ENCODE measurements at places on chromosomes 2 and 18.

- DNase-seq = peak; percentile 78
These were observed 8.2 kb downstream of the WDFY1 start for GRCh38 chr2:223936862-223937326.

DNA sequence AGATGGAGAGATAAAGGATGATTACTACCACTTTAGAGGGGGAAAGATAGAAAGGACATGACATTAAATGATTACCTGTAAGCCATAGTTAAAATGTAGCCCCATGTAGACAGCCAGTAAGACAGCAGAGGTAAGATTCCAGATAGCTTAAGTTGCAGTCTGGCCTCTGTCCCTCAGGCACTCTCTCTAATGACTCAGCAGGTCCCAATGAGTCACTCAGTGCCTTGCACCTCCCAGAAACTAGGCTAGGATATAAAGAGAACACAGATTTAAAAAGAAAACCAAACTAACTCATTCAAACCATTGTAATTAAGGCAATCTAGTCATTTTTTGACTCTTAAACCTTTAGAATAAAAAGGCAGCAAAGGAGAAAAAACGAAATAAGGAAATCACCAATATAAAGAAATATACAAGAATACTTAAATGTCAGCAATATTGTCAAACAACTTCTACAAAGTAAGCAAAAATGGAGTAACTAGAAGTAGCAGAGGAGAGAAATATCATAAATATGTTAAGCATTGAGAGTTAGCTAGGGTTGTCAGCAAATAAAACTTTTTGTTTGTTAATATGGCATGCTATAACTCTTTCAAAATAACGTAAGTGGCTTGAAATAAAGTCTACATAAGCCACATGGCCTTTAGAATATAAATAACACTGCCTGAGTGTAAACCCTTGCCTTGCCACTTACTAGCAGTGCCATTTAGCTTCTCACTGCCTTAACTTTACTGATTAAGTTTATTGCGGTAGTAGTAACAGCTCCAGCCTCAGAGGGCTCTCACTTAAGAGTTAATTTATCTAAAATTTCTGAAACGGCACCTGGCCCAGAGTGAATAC lies 48.5 kb downstream of the SOCS6 start:
- no peak for DNase-seq

GRCh38 chr2:1988049-1988448 lies 243.7 kb upstream of the PXDN start:
- no peak for DNase-seq

DNA sequence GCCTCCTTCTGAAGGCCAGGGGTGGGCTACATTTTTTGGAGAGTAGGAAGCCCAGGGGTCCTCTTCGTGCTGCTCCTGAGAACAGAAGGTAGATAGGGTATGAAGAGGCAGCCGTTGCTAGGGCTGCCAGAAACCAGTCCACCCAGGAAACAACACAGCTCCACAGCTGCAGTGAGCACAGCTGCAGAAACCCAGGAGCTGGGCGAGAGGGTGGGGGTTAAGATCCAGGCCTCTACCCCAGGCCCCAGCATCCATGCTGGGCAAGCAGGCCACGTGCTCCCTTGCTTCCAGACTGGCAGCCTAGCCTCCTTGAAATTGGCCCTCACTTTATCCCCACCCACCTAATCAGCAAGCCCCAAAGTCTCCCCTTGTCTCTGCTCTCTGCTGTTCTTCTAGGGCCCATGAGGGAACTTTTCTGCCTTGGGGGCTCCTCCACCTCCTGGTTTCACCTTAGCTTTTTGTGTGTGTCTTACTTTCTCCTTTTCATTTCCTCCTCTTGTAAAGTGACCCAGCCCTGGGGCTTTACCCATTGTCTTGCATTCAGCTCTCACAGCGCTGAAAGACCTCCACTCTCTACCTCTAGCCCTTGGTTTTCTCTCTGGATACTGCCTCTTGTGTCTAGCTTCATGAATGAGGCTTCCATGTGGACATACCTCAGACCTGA lies 30.7 kb downstream of the STON1 start:
- no peak for DNase-seq

DNA sequence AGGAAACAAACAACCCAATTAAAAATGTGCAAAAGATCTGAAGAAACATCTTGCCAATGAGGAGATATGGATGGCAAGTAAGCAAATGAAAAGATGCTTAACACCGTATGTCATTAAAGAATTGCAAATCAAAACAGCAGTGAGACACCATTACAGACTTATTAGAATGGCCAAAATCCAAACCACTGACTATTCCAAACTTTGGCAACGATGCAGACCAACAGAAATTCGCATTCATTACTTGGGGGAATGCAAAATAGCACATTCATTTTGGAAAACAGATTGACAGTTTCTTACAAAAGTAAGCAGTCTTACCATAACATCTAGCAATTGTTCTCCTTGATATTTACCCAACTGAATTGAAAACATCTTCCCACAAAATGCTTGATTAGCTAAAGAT lies 1118.7 kb downstream of the SUCLG1 start:
- no peak for DNase-seq

- peak; percentile 62 for DNase-seq
These were observed 210.9 kb downstream of the NDUFA10 start for GRCh38 chr2:239814116-239814860.

DNA sequence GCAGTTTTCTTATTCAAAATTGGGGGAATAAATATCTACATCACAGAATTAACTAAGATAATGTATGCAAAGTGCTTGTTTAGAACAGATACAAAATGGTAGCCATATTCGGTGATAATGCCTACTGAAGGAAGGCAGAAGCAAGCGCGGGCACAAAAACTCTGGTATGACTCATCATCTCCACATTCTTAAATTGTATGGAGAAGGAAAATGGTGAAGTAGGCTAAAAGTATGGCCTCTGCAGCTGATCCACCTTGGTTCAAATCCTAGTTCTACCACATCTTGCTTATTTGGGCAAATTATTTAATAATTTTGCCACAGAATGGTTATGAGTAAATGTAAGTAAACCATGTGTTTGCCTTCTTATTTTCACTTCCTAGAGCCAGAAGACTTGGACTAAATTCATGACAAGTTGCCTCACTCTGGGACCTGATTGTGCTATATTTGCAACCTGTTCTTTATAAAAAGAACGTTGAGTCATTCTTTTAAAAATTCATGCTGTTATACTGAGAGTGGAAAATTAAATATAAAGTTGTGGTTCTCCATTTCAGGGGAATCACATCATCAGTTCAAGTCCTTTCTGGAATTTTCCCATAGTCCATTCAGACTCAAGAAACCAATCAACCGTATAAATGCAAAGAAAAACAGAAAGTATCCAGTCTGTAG lies 9.0 kb upstream of the CDK15 start:
- DNase-seq = no peak

- no peak for DNase-seq
These were observed 21.8 kb downstream of the SNED1 start for GRCh38 chr2:241020201-241020600.

DNA sequence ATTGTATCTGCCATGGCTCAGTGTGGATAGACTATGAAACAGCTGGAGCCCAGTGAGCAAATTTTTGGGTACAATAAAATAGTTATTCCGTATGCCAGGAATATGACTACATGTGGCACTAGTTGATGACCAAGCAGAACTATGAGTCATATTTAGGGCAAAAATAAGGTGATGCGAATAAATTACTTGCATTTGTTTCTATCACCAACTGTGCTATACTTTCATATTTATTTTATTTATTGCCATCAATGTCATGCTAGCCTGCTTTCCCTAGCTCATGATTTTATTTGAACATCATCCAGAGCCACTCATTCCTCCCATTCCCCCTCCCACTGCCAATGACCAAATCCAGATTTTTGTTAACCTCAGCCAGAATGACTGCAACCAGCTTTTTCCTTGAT lies 13.3 kb upstream of the FAP start:
- no peak for DNase-seq

DNA sequence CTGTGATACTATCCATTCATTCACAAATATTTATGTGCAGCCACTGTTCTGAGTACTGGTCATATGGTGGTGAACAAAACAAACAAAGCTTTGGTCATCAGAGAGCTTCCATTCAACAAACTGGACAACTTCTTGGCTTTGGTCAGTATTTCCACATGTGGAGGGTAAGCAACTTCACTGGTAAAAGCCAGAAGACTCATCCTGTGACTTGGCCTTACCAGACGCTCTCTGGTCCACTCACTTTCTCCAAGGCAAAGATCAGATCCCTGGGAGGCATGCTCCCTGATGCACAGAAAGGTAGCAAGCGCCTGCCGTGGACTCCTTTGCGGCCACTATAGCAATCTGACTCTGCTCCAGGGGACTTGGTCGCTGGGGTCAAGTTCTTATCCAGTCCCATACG lies 179.5 kb downstream of the EN1 start:
- no peak for DNase-seq

GRCh38 chr2:19653509-19653908 lies 248.3 kb downstream of the TTC32 start:
- DNase-seq = no peak

DNA sequence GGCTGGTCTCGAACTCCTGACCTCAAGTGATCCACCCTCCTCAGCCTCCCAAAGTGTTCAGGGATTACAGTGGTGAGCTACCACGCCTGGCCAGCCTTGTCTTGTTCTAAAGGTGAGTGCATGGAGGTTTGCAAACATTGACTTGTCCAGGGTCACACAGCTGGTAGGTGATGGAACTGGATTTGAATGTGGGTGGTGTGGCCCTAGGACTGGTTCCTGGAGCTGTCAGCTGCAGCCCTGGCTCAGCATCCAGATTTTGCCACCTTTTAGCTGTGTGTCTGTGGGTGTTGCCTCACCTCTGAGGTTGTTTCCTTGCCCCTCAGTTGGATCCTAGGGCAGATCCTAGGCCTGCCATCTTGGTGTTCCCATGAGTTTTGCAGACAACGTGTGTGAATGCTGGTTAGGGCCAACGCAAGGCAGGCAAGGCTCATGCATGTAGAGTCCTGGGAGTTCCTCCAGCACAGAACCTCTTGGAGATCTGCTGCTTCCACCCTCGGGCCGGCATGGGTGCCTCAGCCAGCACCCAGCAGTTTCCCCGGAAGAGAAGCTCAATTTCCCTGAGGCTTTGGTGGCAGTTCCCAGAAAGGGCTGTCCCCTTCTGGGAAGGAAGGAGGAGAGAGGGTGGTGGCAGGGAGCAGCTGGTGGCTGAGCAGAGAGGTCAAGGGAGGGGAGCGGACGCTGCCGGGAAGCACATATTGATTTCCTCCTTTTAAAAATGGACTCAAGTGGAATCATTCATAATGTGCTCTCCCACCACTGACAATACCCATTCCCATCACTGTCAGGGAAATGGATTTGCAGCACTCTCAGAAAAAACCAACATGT lies 127.6 kb upstream of the HS6ST1 start:
- no peak for DNase-seq

Measured in dermis microvascular lymphatic vessel endothelial cell (primary cell).